ENCODE measurements at places on chromosomes 4 and X. TPM values are rescaled to one million over a fixed set of nuclear protein-coding genes. Genes with fewer than 3 reads are reported as not detected.

MXRA5 gene
- total RNA-seq = 0.13 TPM

GTPBP6 gene
- total RNA-seq = 65.1 TPM

EDNRA gene
- 39.5 TPM for total RNA-seq

SHISA3 gene
- total RNA-seq = not detected

DIPK2B gene
- not detected for total RNA-seq

XAGE1B gene
- not detected for total RNA-seq

SORCS2 gene
- total RNA-seq = 0.52 TPM
